Hematopoietic multipotent progenitor cell treated with erythropoietin and hydrocortisone succinate and interleukin-3 and kit ligand, for 4 days (in vitro differentiated cells): ENCODE measurements at places on chromosomes 7 and 10.
A peak's percentile ranks its signal among the peaks of the same experiment; 100 is the strongest.

GRCh38 chr10:69558559-69558958, 14.7 kb downstream of the NEUROG3 start:
- DNase-seq: peak; percentile 58

- DNase-seq: peak; percentile 91
Measured at GRCh38 chr10:95295031-95295755, 4.4 kb upstream of the PDLIM1 start.

- no peak for DNase-seq
Measured at GRCh38 chr10:33025039-33025438, 67.0 kb upstream of the ITGB1 start.

DNA sequence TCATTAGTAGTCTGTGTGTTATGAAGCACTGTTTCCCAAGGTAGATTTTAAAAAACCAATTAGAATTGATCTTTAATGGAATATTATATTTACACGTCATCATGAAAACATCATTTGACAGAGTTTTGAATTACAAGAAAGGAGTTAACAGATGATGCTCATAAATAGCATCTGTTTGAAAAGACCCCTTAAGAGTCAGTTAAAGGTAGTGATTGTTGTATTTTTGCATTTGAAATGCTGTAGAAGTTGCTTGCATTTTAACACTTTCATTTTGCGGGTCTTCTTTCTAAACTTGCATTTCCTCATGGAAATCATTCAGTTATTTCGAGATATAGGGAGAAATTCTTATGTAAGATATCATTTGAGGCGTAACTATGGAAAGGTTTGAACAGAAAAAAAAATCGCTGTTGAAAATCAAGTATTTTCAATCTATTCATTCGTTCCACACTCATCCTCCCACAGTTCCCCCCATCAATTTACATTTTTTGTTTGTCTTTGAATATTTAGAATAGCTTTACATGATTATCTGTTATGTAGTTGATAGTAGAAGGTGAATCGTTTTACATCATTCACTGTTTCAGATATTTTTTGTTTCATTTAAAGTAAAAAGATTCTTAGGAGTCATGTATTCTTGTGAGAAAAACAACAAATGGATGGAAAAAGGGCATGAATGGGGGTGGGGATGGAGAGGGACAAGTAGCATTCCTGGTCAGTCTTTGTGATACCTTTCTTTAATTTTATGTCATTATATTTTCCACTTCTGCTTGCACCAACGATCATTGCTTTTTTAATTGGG, 3.0 kb upstream of the SKIDA1 start:
- no peak for DNase-seq

DNA sequence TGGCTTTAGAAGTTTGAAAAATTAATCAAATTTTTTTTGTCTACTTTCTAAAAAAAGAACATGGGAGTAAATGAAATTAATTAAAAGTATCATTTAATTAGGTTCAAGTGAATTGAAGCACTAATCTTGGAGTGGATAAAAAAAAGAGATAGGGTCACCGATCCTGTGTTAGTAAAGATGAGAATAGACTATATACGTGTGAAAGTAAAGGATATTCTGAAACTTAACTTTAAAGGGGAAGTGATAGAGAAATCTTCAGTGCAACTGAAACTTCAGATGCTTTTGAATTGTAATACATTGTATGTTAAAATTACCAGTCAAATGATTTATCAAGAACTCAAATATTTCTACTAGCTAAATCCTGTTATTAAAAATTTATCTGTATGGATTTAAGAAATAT, 4.8 kb downstream of the NHLRC2 start:
- DNase-seq: no peak

DNA sequence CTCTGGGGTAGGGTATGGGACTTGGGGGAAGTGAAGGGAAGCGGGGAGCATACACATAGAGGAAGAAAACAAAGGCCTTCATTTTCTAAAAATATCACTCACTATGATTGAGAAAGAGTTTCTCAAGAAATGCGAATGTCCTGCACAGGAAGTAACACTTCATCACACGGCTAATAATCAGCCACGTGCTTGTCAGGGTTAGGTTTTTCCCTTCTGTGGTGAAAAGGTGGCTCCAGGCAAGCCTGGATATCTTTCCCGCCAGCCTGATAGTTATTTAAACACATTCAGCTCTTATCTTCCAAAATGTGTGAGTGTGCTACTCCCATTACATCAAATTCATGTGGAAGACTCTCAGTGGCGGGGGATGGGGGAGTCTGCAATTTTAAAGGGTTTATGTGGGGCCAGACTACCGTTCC, 166.4 kb upstream of the ADO start:
- peak; percentile 50 for DNase-seq

- DNase-seq: no peak
Measured at GRCh38 chr10:70997236-70997635, 108.9 kb upstream of the PCBD1 start.

DNA sequence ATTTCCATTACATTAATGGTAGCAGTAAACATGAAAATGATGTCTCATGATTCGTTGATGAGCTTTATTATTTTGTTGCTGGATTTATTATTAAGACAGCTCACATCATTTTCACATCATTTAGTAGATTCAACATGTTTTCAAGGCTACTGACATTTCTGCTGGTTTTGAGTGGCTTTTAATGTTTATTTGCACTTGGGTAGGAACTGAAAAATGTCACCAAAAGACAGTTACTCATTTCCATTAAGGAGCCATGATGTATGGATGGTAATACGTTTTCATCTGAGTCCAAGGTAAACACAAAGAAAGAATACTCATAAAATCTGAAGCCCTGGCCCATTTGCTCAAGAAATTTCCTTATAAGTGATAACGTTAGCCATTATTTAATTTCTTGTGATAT, 14.8 kb downstream of the PDK4 start:
- no peak for DNase-seq

DNA sequence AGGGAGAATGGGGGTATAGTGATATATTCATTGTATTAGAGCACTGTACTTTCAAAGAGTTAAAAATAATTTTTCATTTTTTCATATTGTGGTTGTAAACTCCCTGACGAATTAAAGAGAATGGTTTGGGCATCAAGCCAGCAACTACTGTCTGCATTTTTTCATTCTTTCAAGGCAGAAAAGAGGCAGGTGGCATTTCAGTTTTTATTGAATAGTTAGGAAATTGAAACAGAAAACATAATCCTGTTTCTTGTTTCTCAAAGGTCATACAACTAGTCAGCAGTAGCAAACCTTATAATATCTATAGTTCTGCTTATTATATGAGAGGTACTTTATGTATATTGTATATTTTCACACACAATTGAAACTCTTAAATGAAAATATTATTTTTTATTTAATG, 303.9 kb upstream of the KCND2 start:
- DNase-seq: no peak

GRCh38 chr10:120382360-120382759, 74.7 kb upstream of the PLPP4 start:
- DNase-seq: no peak

DNA sequence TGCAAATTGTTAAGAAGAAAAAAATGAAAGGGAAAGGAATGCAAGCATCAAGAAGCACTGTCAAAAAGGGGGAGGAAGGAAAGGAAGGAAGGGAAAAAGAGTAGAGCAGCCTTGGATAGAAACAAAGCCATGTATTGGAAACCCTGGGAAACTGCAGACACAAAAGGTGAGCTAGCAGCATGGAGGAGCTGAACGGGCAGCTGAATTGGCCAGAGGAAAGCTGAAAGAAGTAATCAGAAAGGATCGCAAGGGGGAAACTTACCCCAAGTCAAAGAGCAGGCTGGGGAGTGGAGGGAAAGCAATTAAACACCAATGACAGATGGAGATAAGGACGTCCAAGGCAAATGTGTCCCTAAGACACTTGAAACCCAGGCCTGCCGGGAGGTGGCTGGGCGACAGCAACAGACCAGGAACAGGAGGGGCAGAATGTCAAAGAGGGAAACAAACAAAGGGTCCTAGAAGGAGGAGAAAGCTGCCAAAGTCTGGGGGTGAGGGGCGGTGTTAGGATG, 93.8 kb upstream of the SVIL start:
- DNase-seq: no peak

DNA sequence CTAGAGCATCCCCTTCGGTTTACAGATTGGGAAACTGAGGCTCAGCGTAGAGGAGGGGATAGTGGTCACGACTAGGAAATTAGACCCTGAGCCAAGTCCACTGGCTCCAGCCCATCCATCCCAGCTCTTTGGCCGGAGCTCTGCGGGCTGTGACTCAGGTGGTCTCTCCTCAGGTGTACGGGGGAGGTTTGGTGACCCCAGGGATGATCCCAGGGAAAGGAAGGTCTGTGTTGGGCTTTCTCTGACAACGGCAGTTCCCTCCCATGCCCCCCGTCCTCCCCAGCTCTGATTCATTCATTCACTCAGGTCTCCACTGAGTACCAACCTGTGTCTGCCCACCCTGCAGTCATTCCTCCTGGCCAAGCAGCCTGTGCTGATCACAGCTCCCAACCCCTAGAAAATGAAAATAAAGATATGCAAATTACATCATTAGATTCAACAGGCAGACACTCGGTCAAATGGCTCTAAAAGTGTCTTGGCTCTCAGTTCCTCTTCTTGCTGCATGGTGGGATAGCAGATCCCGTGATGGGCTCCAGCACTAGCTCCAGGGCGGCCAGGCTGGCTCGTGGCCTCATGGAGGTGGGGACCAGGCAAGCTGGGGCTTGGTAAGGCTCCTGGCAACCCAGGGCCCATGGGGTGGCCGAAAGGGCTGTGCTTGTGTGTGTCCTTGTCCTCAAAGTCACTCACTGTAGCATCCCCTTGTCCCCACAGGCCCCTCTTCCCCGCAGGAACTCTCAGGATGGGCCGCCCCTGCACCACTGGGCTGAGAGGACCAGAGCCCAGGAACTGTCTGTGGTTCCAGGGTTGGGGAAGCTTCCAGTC, 37.8 kb downstream of the CLRN3 start:
- no peak for DNase-seq

DNA sequence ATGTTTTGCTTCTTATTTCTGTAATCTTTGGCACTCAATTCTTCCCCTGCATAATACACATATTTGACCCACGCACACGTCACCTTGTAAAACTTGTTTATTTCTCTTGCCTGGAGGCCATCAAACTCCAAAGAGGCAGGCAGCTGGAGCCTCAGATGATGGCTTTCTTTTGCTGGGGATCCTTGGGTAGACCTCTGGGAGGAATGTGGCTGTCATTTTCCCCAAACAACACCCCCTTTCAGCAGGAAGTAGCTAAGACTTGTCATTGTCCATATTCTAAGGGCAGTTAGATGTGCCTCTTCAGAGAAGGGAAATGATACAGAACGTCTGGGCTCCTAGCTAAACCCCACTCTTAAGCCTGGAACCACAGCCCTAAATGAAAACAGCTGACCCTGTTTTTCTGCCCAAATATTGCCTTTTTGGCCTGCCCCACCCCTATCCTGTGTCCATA, 111.3 kb downstream of the ITGB8 start:
- no peak for DNase-seq

- no peak for DNase-seq
Measured at GRCh38 chr7:35285799-35286198, 31.9 kb upstream of the TBX20 start.

DNA sequence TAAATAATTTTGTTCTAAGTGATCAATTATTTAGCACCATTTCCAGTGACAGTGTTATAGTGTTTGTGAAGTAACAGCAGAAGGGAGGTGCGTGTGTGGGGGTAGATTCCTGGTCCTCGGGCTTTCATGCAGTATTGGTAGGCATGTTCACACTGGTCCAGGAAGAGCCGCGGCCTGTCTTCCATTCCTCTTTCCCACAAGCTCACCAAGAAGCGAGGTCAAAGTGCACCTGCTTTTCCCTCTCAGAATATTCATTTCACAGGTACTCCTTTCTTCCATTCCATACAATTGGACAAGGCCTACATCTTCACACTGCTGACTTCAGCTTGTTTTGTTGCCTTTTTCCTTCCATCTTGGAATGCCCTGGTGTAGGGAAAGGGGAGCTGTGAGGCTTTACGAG, 151.8 kb upstream of the CELF2 start:
- no peak for DNase-seq

DNA sequence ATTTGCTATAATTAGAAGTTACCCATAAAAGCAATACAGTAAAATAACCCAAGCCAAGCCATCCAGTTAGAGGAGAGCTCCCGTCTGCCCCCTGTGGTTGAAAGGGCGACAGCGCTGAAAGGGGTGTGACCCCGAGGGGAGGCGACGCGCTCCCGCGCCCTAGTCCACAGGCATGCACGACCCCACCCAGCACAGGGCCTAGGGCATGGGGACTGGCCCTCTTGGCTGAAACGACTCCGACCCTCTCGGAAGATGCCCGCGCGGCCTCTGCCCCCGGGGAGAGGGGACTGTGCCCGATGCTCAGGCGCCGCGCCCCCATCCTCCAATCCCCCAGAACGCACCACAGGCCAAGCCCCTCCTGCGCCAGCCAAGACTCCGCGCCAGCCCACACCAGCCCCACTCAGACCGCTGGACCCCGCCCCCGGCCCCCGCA, 64.0 kb downstream of the CSGALNACT2 start:
- peak; percentile 89 for DNase-seq

- DNase-seq: no peak
Measured at GRCh38 chr10:109187677-109188076, 735.6 kb downstream of the XPNPEP1 start.

DNA sequence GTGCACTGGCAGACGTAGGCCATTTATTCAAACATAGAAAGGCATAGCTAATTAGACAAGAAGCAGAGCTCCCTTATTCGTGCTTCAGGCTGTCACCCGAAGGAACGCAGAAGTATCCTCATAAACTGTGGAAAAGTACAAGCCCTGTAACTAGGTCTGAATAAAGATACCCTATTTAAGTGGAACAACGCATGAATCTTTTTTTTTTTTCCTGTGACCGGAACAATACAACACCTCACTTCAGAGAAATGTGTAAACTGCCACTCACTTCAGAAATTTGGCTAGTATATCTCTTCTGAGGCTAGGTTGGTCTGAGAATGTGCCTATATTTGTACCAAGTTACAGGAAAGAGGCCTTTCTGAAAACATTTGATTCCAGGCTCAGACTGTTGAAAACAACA, 8.0 kb upstream of the CSTF2T start:
- no peak for DNase-seq

GRCh38 chr7:39904077-39904486, 46.0 kb upstream of the CDK13 start:
- DNase-seq: no peak

DNA sequence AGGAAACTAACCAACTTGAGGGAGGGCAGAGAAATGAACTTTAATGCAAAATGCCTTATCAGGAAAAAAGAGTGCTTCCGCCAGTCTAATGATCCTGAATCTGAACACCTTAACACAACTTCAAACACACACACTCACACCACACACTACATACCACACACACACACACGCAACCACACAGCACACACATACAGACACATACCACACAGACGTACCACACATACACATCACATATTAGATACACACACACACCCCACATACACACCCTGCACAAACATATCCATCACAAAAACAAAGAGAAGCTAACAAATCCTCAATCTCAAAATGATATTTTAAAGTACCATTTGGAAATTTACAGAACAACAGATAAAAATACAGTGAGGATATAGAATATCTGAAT, 175.5 kb downstream of the SFMBT2 start:
- DNase-seq: no peak

GRCh38 chr10:49169776-49170175, 18.4 kb downstream of the TMEM273 start:
- no peak for DNase-seq

GRCh38 chr7:142901426-142902259, 16.1 kb upstream of the TRPV6 start:
- DNase-seq: no peak
